NCI-H1694 (cell line): ENCODE measurements at places on chromosomes 5 and 9.

- no peak for DNase-seq
Observed at GRCh38 chr5:89584339-89584956, 701.5 kb upstream of the MEF2C start.

DNA sequence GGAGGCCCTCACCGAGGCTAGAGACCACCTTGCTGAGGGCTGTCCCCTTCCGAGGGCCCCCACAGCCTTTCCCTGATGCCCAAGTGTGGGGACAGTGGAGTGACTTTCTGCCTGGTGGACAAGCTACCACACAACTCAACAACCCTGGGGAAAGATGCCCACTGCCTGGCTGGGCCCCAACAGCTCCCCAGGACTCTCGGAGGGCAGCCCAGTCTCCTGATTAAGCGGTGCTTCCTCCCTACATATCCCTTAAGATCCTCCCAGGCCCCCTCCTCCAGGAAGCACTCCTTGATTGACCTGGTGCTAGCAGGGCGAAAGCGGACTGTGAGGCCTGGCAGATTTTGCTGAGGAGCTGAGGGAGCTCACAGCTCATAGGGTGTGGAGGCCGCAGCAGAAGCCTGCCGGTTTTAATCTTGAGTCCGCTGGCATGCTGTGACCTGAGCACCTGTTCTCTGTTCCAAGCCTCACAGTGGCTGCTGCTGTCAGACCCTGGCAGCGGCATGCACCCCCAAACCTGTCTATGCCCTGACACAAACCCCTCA lies 2.2 kb downstream of the NSMF start:
- DNase-seq, result no peak

DNA sequence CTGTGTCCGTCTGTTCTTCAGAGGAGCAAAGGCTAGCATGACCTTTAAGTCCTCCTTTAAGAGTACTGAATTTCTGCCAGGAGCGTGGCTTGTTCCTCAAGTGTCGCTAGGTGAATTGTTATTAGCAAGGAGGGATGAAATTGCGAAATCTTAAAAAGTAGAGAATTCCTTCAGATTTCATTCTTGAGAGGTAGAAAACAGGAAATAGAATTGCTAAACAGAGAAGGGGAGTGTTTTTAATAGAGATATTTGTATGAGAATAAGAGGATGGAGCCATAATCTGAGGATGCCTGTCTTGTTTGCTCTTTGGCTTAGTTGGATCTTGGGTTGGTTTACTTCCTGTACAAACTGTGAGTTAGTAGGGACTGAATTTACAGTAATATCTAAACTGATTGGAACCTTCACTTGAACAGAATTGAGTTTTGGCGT lies 39.2 kb downstream of the EXOSC2 start:
- no peak for DNase-seq

- no peak for DNase-seq
Observed at GRCh38 chr5:81878333-81878732, 93.5 kb upstream of the ATG10 start.

- no peak for DNase-seq
Observed at GRCh38 chr5:16572289-16573015, 44.3 kb downstream of the RETREG1 start.

DNA sequence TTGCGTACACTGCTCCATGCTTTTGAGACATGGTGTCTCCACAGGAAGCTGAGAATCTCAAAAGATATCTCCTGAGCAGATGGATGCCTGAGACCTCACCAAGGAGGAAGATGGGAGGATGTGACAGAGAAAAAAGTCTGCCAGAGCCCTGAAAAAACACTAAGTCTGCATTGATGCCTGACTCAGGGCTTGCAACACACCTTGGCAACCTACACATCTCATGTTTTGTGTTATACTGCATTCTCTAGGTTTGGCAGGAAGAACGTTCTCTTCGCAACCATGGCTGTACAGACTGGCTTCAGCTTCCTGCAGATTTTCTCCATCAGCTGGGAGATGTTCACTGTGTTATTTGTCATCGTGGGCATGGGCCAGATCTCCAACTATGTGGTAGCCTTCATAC lies 19.2 kb downstream of the SLC22A4 start:
- DNase-seq, result no peak

DNA sequence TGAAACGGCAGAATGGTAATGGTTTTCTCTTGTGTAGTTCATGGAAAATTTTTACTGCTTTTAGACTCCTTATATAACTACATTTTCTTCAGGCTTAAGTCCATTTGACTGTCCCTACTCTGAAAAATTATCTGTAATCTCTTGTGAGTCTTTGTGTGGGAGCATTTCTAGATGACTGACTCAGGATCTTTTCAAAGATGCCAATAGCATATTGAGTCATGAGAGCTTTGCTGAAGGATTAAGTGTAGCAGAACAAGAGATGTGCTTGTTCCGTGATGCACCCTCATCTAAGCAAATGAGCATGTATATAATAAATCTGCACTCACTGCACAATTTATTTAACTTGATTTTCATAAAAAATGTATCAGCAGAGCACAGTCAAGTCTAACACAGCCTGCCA lies 298.7 kb upstream of the CDH6 start:
- no peak for DNase-seq

GRCh38 chr9:17776735-17777134 lies 197.9 kb downstream of the SH3GL2 start:
- DNase-seq, result peak; percentile 15
